Left hindlimb (tissue), 1 donor: ENCODE measurements at places on chromosomes 5 and 9.
A peak's percentile ranks its signal among the peaks of the same experiment; 100 is the strongest.

- DNase-seq: no peak
Measured at GRCh38 chr9:5446451-5447236, 3.7 kb upstream of the CD274 start.

DNA sequence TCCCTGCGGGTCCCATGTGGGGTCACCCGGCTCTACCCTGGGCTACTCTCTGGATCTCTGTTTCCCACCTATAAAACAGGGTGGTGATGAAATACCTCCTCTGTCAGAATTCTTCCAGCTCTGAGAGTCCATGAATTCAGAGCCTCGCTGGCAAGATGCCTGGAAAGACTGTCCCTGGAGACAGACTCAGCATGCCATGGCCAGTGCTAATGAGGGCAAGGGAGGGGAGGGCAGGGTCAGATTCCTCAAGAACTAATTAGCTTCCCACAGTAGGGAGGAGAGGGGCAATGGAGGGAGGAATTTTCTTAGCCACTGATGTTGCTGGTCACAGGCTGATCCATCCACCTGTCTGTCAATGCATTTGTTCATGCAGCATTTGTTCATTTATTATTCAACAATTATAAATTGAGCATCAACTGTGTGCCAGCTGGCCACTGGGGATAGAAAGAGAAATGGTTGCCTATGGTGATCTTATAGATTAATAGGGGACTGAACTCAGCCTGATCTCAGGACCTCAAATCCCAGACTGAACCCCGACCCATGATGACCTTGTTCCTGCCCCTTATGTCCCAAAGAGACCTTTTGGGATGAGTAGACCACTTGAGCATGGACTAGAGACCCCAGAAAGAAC lies 4.7 kb downstream of the SYNPO start:
- DNase-seq: no peak

DNA sequence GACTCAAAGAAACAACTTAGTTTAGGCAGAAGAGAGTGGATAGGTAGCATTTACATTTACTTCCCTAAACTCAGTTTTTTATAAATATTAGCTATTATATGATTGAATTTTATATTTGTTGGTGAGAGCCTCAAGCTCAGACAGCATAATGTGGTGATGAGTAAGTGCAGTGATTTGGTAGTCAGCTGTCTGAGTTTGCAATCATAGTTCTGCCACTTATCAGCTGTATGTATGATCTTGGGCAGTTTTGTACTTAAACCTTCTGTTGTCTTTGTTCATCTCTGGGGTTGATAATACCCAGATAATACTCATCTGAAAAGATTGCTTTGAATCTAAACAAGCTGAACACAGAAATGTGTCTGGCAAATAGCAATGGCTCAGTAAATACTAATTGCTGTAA lies 108.8 kb downstream of the ANXA1 start:
- DNase-seq: no peak

- no peak for DNase-seq
Measured at GRCh38 chr5:43354774-43355173, 41.6 kb upstream of the HMGCS1 start.

- DNase-seq: no peak
Measured at GRCh38 chr9:81125446-81126092, 563.8 kb downstream of the TLE1 start.

DNA sequence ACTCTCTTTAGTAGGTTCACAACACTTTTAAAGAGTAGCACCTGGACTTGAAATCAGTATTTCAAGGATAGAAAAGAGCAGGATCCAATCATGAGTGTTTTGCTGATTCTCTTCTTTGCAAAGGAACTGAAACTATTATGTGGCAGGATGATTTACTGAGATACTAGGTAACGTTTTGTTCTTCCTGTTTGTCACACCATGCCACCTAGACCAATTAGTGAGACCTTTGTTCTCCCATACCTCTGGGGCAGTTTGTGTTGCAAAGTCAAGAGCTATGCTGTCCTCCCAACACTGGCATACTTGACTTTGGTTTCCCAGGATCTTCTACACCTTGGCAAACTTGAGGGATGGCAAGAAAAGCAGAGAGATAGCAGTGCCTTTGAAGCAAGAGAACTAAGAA lies 43.4 kb downstream of the PPP1R2B start:
- DNase-seq: no peak

GRCh38 chr5:41575110-41575779 lies 64.8 kb upstream of the PLCXD3 start:
- no peak for DNase-seq

- DNase-seq: peak; percentile 81
Measured at GRCh38 chr9:89603767-89604665, 796 bp upstream of the GADD45G start.

DNA sequence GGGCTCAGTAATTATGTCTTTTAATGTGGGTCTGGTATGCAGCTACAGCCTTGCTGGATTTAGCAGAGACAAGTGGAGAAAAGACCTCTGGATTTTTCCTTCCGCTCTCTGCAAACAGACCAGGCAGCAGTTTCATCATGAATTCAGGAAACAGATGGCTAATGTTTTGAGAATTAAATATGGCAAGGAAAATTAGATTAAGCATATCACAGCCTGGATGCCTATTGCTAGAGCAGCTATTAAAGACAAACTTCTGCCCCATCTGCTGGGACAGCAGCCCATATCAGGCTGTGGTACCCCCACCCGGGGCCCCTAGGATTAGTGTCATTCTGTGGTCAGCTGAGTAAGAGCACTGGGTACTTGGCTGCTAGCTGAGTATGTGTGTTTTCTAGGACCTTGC lies 6.2 kb downstream of the SKP2 start:
- peak; percentile 57 for DNase-seq

GRCh38 chr9:116193636-116194035 lies 40.0 kb downstream of the PAPPA start:
- no peak for DNase-seq

DNA sequence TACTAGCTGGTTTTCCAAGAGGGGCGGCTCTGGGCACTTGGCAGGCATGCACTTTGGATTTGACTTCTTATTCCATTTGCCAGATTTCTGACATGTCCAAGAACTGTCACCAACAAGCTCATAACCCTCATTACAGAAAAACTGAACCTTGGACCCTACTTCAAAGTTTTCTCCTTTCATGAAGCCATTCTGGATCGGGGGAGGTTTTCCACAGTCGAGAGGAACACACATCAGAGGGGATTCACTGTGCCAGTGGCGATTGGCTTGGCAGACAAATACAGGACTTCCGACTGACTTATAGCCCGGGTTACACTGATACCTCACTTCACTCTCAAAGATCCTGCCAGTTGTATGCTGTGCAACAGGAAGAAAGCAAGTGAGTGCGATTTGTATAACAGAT lies 70.9 kb upstream of the TXNDC8 start:
- DNase-seq: no peak

GRCh38 chr5:156181656-156182055 lies 145.3 kb upstream of the SGCD start:
- DNase-seq: no peak

DNA sequence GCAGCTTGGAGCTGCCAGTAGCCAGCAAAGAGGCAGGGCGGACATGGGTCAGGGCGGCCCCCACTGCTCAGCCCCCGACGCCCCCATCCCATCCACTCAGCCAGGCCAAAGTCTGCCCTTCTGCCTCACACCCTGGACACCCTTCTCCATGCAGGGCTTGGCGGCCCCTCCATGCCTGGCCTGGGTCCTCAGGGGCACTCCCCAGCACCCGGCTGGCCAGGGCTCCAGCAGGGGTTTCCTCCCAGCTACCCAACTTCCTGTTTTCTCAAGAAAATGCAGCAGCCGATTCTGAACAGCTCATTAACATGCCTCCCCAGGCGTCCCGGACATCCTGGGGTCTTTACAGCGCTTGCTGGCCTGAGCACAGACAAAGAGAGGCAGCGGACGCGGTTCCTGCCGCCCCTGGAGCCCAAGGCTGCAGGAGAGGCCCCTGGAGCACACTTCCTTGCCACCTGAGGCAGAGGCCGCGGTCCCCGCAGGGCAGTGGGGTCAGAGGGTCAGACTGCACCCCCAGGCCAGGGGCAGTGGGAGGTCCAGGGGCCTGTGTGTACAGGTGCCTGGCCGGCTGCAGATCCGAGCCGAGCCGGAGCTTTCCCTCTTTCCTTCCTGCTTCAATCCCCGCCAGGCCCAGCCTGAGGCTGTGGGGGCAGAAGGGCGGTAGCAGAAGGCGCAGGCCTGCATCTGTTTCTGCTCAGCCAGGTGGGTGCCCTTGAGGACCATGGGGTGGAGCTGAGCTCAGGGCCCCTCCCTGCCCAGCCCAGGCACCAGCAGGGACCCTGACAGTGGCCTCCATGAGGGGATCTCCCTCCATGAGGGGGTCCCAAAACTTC lies 18.7 kb upstream of the NRARP start:
- peak; percentile 40 for DNase-seq

DNA sequence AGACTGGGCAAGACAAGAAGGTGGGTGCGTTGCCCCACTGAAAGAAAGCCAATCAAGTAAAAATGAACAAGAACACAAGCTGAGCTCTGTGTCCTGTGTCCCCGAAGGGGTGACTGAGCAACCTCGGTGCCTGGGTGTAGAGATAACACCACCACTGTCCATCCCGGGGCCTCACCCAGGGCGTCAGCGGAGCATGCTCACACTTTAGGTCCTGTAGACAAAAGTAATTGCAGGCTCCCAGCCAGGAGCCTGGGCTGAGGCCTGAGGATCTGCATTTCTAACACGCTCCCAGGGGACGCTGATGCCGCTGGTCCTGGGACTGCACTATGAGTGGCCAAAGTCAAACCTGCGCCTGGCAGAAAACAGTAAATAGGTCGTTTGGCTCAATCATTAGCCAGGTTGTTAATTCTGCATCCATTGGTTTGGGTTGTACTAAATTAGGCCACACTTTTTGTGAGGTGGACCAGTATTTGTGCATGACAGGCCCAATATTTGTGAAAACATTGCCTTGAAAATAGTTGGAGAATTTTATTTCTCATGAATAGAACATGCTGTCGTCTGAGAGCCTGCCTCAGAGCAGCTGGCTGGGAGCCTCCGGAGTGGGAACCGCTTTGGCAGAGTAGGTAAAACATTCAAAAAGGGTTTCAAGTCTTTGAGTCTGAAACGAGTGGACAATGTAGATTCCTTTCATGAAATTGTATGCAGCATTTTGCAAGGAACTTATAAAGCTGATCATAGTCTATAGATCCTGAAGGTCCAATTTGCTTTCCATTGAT lies 38.3 kb downstream of the ANKRD33B start:
- DNase-seq: no peak

DNA sequence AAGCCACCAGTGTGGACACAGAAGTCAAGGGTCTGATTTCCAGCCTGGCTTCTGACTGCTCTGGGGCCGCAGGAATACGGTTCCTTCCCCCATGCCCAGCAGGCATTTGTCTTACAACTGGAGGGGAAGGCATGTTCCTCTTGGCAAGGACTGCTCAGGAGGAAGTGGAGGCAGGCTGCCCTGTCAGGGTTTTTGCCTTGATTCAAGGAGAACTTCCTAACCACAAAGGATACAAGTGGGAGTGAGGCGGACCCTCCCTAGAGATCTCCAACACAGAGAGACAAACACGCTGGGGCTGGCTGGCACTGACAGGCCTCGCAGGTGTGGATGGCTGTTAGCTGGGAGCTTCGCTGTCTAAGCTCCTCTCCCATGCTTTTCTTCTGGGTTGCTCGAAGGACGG lies 19.1 kb downstream of the TGFBI start:
- peak; percentile 25 for DNase-seq

DNA sequence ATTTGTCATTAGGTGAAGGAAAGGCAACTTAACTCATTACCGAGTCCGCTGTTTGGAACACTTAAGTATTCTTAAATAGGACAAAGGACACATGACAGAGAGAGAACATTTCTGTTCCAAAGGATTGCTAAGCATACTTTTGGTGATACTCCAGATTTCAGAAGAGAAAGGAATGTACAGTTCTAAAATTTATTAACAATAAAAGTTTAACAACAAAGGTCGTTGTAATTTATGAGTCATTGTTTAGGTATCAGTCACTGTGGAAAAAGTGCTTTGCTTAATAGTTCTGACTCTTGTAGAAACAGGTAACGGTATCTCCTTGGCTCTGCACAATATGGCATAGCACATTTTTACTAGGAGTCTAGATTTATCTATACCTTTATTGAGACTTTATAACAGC lies 36.3 kb upstream of the PAM start:
- DNase-seq: no peak

DNA sequence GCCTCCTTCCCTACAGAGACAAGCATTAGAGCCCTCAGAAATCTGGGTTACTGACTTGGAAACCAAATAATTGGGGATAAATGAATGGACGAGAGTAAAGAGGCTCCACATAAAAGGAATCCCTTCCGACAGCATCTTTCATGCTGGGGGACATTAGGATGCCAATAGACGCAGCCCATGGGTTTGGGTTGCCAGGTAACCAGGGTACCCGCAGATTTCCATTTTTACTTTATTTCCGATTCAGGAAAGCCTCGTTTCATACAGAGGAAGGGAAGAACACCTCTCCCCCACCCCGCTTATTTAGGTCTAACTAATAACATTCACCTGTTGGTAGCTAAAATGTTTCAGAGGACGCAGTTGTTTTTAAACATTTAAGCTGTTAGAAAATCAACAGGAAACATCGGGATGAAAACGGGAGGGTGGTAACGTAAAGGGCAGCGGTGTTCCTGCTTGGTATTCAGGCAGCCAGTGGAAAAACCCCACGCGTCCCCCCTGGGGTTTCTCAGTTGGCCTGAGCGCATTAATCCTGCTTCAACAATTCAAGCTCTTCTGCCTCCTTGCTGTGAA lies 179.5 kb downstream of the YTHDC2 start:
- peak; percentile 43 for DNase-seq

- no peak for DNase-seq
Measured at GRCh38 chr5:40911266-40911665, 2.0 kb downstream of the C7 start.

DNA sequence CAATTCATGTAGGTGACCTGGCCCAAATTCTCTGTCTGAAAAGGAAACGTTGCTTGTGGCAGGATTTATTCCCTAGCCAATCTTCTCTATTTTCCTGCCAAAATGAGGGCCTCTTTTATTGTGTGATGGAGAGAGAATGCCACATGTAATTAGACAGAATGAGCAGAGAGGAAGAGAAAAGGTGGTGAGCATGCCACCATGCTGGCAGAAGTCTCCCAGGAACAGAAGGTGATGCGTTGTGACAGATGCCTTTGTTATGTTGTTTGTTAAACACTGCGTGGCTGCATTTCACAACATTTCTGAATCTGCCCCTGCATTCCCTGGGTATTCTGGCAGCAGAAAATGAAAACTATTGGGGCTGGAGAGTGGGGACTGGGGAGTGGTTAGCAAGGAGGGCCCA lies 577.6 kb downstream of the TLR4 start:
- DNase-seq: no peak

DNA sequence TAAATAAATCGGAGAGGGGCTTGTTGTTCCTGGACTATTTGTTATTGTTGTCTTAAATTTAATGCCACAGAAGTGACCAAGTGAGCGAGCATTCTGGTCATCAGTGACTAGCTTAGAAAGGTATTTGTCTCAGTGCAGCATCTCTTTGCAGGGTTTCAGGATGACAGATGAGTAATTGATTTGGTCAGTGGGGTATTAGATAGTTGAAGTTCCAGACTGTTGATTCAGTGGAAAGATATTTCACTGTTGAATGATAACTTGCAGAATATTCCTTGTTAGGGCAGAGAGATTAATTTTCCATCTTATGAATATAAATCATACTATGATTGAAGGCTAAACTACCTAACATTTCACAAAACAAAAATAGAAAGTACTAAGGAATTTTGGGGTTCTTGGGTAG lies 122.4 kb downstream of the TRIO start:
- no peak for DNase-seq

- no peak for DNase-seq
Measured at GRCh38 chr5:180823940-180824629, 21.5 kb upstream of the MGAT1 start.

- DNase-seq: no peak
Measured at GRCh38 chr9:93576258-93577077, at the start of gene PHF2. PHF2 (plus strand) TSS chr9:93576584; CDS start chr9:93576774, 190 bp downstream.

GRCh38 chr9:17793713-17794622 lies 215.1 kb downstream of the SH3GL2 start:
- DNase-seq: no peak

GRCh38 chr9:109771087-109771486 lies 8.9 kb upstream of the PALM2AKAP2 start:
- DNase-seq: no peak
